ENCODE measurements at places on chromosomes 6 and 20. TPM values are rescaled to one million over a fixed set of nuclear protein-coding genes. Genes with fewer than 3 reads are reported as not detected.

GRCh38 chr6:118377711-118378414 lies 170.2 kb upstream of the PLN start:
- no peak overlapping the region for H3K27ac ChIP-seq
- H3K27me3 ChIP-seq: no peaks in the 10 kb centered on the region
- H3K4me1 ChIP-seq: no peaks in the 10 kb centered on the region
- no peak overlapping the region for H3K4me3 ChIP-seq
- H3K36me3 ChIP-seq: no peaks in the 10 kb centered on the region

- no peak overlapping the region for H3K27ac ChIP-seq
- H3K4me1 ChIP-seq: peaks cover 10% of the 10 kb centered on the region
- no peak for DNase-seq
- H3K36me3 ChIP-seq: no peaks in the 10 kb centered on the region
- H3K27me3 ChIP-seq: peaks cover 14% of the 10 kb centered on the region
These were observed 27.7 kb upstream of the EDN1 start for GRCh38 chr6:12262236-12263061.

DNA sequence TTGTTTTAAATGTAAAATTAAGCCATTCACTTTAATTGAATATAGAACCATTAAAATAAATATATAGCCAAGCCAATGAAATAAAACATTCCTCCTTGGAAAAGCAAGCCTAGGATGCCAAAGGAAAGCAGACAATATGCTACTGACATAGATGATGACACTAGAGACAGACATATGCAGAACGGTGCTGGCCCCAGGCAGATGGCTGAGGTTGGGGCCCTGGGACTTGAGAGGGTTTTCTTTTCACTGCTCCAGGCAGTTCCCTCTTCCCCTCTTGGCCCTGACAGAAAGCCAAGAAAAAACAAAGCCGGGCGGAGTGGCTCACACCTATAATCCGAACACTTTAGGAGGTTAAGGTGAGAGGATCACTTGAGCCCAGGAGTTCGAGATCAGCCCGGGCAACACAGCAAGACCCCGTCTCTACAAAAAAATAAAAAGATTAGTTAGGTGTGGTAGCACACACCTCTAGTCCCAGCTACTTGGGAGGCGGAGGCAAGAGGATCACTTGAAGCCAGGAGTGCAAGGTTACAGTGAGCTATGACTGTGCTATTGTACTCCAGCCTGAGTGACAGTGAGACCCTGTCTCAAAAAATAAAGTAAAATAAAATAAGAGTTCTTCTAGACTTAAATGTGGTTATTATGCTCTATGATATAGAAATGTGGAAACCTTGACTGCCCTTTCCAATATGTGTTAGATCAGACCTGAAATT lies 31.2 kb downstream of the FASTKD5 start:
- no peak for DNase-seq
- H3K4me3 ChIP-seq: no peak overlapping the region
- H3K4me1 ChIP-seq: peaks cover 2% of the 10 kb centered on the region
- no peaks in the 10 kb centered on the region for H3K27me3 ChIP-seq
- H3K27ac ChIP-seq: no peak overlapping the region
- H3K36me3 ChIP-seq: peaks cover 12% of the 10 kb centered on the region

GRCh38 chr6:114290864-114291263 lies 52.0 kb downstream of the HS3ST5 start:
- no peak for DNase-seq
- H3K27ac ChIP-seq: no peak overlapping the region
- no peaks in the 10 kb centered on the region for H3K36me3 ChIP-seq
- H3K27me3 ChIP-seq: no peaks in the 10 kb centered on the region

MYLK2 gene
- total RNA-seq: 0.89 TPM

CFB gene
- total RNA-seq: not detected

LHFPL5 gene
- not detected for total RNA-seq

BPIFB1 gene
- not detected for total RNA-seq

GRCh38 chr6:57074383-57074782 lies 15.6 kb upstream of the ZNF451 start:
- no peaks in the 10 kb centered on the region for H3K27me3 ChIP-seq
- no peak overlapping the region for H3K27ac ChIP-seq
- H3K4me3 ChIP-seq: no peak overlapping the region
- DNase-seq: no peak

NR2E1 gene
- not detected for total RNA-seq

DNA sequence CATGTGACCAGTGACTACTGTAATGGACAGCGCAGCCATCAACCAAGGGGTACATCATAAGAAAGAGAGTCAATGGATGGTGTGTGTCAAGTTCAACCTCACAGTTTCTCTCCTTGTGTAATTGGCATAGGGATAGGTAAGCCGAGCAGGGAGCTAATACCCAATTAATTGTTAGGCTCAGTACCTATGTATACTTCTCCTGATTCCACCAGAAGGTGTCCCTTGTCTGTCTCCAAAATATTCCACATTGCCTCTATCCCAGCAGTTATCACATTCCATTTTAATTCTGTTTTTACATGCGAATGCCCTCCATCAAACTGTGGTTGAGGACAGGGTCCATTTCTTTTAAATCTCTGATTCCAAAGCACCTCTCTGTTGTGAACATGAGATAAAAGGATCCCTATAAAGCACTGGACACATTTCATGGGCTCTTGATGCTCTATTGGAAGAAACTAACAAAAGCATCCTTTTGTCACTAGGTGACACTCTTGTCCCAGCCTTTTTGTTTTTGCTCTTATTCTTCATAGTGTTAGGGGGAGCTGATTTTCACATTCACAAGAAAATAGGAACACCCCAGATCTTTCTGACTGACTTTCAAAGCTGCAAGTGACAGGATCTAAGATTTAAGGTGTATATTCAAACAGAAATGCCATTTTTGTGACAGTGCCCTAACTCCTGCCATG lies 38.9 kb downstream of the FBXO9 start:
- H3K27me3 ChIP-seq: no peaks in the 10 kb centered on the region
- no peaks in the 10 kb centered on the region for H3K4me1 ChIP-seq
- peaks cover 11% of the 10 kb centered on the region for H3K36me3 ChIP-seq
- no peak overlapping the region for H3K4me3 ChIP-seq
- no peak overlapping the region for H3K27ac ChIP-seq
- no peak for DNase-seq
